Kidney epithelial cell (primary cell): ENCODE measurements at places on chromosomes 3 and 15.

DNA sequence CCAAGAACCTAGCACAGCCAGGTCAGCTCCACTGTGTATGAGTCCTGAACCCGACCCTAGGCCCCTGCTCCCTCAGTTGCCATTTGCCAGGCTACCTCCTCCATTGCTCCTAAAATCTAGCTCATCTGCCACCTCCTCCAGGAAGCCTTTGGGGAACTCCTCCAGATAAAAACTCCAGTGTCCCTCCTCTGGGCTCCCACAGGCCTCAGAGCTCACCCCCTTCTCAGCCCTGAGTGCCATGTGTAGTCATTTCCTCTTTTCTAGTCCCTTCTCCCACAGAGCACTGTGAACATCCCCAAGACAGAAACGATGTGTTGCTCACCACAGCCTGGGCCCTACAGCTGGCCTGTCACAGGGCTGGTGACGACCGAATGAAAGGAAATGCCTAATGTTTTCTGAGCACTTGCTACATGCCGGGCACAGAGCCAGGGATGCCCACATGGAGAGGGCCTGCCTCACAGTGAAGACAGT is 61.0 kb downstream of the IQSEC1 start:
- DNase-seq: no peak

- DNase-seq: no peak
These were observed 1.3 kb downstream of the TRANK1 start for GRCh38 chr3:36943601-36944000.

- no peak for DNase-seq
These were observed 126.3 kb downstream of the DNAJB8 start for GRCh38 chr3:128340198-128340903.

GRCh38 chr15:90539789-90540188 is 10.1 kb downstream of the CRTC3 start:
- DNase-seq: no peak

DNA sequence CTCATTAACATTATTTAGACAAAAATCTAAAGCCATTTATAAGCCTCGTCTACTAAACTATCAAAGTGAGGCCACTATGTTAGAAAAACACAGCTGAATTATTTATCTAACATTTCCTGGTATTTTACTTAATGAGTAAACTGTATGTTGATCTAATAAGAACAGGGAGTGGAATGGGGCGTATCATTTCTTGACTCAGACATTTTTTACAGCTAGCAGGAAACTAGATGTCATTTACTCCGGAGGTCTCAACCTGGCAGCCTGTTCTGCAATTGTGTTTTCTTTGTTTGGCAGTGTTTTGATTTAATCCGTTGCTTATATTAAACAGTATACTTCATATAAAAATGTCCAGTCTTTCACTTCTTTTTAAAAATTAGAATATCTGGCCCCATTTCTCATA is 79.1 kb upstream of the ABI3BP start:
- DNase-seq: no peak

DNA sequence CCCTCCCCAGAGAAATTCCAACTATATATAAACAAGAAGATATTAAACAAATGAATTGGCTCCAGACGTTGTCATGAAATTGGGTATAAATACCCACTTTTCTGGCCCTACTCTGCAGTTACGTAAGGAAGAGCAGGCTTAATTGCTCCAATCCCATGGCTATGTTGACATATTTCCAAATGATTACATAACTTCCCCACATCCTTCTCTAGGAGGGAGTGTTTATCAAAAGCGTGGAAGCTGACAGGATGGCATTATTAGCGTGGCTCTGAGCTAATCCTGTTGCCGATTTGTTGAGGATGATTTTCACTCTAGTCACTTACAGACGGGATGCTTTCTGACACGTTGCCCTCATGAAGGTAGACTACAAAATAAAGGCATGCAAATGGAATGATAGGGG is 347.5 kb upstream of the TMCO5A start:
- no peak for DNase-seq

DNA sequence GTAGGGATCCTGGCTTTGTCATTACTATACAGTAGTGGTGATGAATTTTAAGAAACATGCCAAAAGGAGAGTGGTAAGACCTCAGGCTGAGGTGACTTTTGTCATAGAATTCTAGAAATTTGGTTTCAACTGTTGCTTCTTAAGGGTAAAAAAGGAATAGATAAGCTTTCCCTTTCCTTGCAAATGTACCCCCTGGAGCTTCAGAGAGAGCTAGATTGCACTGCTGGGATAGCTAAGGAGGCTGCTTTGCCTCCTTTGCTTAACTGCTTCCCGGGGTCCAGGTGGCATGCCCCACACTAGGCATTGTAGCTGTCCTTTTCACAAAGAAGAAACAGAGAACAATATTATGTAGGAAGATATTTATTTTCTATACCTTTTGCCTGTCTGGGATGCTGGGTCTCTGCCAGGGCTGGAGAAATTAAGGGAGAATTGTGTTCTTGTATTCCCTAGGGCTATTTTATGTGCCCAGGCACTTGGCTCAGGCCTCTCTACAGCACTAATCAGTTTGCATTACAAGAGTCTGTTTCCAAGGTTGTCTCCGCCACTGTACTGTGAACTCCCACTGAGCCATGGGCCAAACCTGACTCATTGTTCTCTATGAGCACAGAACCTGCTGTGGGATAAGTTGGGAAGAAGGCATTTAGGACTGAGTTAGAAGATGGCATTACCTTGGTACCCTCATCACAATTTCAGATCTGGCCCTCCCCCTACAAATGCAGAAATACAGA is 460.0 kb downstream of the PDCD6IP start:
- DNase-seq: no peak

GRCh38 chr3:152858170-152858800 is 23.4 kb downstream of the P2RY1 start:
- DNase-seq: no peak

DNA sequence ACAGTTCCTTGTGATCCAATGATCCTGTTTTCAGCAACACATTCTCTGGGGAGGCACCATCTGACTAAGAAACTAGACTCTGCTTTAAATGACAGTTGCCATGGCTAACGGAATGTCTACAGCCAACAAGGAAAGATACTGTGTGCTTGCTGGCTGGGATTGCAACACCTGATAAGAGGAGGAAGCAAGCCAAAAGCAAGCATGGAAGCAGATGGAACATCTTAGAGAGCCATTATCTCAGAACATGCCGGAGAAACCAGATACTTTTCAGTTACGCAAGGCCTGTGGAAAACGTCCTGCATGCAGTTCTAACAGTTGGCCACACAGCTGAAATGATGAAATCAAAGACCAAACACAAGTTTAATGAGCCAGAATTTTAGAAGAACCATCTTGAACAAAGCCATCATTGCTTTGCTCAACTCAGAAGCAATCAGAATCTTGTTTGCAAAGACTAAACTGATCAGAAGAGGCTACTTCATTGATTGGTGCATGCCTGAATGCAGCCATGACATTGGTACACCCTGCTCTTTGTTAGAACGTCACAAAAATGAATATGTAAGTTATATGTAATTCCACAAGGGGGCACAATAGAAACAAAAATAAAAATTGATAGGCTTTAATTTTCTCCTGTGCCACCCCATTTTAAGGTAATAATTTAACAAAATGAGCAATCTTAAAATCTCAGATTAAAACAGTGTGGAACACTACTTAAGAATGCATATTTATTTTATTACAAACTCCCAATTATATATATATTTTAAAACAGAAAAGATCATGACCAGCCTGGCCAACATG is 50.8 kb downstream of the GXYLT2 start:
- peak; percentile 43 for DNase-seq

- DNase-seq: no peak
These were observed 318.1 kb downstream of the FOXP1 start for GRCh38 chr3:71265365-71265915.

- no peak for DNase-seq
These were observed at the start of gene USP13 for GRCh38 chr3:179652447-179653095. Gene USP13 (plus strand): TSS chr3:179653040. CDS start chr3:179653226, 186 bp downstream.

GRCh38 chr3:10551821-10552630 is 46.6 kb upstream of the ATP2B2 start:
- no peak for DNase-seq

GRCh38 chr3:54871867-54872266 is 56.0 kb downstream of the LRTM1 start:
- no peak for DNase-seq

DNA sequence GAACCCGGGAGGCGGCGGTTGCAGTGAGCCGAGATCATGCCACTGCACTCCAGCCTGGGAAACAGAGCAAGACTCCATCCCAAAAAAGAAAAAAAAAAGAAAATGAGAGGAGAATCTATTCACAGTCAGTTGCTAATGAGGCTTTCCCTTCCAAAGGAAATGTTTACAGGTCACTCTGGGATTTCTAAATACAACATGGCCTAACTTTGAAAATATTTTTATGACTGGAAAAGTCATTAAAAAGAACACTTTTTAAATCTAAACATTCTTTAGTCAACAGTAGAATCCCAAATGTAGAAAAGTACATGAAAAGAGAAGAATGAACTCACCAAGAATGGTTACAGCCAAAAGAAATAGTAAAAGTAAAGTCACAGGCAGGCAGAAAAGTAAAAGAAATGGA is 78.6 kb downstream of the PLD1 start:
- DNase-seq: no peak

- no peak for DNase-seq
These were observed 645.2 kb upstream of the EPHA6 start for GRCh38 chr3:96169111-96169766.

DNA sequence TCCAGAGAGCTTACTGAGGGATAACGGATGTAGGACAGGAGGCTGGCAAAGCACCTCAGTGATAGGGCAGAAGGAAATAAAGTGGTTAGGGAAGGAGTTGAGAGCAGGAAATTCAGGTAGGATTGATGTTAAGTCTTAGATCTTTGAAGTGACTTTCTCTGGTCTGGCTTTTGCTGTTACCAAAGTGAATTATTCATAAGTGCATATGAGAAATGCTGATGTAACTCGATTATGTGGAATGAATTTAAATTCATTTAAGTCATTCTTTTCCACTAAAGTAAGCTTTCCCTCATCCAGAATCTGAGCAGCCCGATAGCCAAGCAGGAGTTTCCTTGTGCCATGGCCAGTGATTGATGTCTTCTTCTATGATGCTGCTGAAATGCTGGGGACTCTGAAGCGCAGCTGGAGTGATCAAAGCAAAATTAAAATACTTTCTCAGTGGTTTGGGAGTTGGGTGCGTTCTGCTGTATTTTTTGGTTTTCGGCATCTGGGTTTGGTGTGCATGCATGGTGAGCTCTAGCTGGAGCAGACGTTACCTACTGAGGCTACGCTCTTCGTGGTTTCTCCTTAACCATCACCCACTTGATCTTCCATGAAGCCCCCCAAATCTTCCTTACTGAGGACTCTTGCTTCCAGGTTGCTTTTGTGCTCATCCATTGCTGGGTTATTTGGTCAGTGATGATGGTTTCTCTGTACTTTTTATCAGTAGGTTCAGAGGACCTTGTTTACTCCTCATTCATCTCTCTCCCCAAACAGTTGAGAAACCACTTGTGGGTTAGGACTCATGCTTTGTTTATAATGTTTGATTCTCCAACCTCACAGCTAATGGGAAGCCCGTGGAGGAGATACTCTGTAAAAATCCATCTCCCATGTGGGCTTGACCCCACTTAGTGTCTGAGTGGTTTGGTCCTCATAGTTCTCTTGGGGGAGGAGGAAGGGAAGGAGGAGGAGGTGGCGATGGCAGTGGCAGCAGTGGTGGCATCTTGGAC is 72.5 kb downstream of the IGF1R start:
- no peak for DNase-seq

DNA sequence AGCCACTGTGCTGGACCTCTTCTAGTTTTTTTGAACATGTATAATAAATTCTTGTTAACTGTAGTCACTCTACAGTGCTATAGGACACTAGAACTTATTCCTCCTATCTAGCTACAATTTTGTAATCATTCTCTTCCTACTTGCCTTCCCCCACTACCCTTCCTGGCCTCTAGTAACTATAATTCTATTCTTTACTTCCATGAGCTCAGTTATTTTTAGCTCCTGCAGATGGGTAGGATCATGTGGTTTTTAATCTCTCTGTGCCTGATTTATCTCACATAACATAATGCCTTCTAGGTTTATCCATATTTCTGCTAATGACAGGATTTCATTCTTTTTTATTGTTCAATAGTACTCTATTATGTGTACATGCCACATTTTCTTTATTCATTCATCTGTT is 113.2 kb upstream of the FGF7 start:
- DNase-seq: no peak

GRCh38 chr3:143343944-143344343 is 224.4 kb downstream of the CHST2 start:
- no peak for DNase-seq

- DNase-seq: no peak
These were observed 30.5 kb upstream of the TIPARP start for GRCh38 chr3:156643729-156644389.

GRCh38 chr3:11794927-11795326 is 51.8 kb downstream of the TAMM41 start:
- no peak for DNase-seq

DNA sequence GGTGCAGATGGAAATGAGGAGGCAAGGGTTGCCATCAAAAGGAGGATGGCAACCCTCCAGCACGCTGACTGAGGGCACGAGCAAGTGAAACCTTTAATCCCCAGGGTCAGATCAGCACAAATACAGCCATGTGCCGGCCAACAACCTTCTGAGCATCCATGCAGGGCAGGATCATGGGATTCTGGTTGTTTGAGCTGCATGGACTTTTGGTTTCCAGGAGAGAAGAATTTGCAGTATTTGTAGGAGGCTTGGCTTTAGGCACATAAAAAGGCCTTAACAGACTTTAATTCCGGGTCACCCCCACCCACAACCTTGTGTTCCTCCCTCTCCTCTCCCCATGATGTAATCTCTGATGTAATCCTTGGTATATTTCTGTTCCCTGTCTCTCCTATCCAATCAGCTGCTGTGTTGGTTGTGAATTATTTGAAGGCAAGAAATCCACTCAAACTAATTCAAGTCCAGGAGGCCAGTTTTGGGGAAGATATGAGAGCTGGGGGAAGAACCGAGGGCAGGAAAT is 254.3 kb downstream of the SHQ1 start:
- no peak for DNase-seq

GRCh38 chr3:43369404-43370292 is 83.3 kb downstream of the SNRK start:
- DNase-seq: no peak

- no peak for DNase-seq
These were observed 49.9 kb downstream of the NMD3 start for GRCh38 chr3:161270991-161271390.

GRCh38 chr15:43735416-43735815 is 10.8 kb upstream of the PDIA3 start:
- DNase-seq: no peak

DNA sequence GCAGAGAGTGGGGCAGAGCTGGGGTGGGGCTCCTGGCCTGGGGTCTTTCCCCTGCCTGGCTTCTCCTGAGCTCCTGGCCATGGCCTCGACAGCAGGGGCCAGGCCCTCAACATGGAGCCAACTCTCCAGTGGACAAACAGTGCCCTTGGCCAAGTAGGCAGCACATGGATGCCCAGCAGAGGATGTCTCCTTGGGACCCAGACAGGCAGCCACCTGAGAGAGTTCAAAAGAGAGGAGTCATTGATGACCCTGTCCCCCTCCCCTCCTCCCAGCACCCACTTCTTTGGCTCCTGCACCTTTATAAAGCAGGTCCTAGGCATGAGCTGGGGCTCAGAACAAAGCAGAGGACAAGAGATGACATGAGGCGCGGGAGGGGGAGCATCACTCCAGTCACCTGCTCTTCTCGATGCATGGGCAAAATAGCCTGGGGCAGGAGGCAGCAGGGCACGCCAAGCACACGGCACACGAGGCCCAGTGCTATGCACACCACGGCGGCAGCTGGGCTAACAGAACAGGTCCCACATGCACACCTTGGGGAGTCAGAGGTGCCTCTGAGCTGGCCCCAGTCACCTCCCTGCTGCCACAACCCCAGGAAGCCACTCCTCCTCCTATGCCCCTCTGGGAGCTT is 27.4 kb downstream of the SHISA5 start:
- DNase-seq: no peak

GRCh38 chr3:11498646-11499045 is 145.1 kb downstream of the VGLL4 start:
- no peak for DNase-seq
